ENCODE measurements at places on chromosomes 4 and X. TPM values are rescaled to one million over a fixed set of nuclear protein-coding genes. Genes with fewer than 3 reads are reported as not detected.

DNA sequence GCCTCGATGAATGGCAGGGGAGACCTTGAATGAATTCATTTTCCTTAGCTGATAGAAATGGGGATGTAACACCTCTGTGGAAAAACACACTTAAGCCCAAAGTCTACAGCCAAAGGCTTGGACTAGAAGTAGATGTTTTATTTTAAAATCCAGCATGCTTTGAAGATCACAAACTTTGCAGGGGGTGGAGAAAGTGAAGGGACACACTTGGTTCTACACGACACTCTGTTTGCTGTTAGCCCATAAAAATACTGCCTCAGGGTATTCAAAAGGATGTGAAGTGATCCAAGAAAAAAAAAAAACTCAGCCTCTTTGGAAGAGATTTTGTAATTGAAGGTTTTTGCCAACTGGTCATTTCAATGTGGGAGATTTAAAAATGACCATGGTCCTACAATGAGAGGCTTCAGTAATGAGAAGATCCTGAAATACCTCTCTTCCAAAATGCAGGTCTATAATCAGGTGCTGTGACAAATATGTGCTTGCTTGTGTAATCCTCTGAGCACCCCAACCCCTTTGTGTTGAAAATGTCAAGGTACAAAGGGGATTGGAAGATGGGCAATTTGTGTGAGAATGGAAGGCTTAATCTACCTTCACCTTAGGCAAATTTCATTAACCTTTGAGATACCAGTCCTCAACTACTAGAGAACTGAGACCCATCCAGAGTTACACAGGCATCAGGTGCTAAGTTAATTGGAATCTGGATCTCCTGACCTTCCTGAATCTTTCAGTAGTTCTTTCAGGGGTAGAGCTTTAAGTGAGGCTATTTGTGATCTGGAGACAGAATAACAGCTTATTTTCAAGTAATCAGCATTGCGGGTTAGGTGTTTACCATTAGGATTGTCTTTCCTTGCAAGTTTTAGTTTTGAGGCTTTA, 82.5 kb downstream of the HS6ST2 start:
- peaks cover 3% of the 10 kb centered on the region for H3K27me3 ChIP-seq
- H3K4me1 ChIP-seq = no peaks in the 10 kb centered on the region
- no peak overlapping the region for H3K4me3 ChIP-seq
- H3K27ac ChIP-seq = no peak overlapping the region
- H3K36me3 ChIP-seq = no peaks in the 10 kb centered on the region

DNA sequence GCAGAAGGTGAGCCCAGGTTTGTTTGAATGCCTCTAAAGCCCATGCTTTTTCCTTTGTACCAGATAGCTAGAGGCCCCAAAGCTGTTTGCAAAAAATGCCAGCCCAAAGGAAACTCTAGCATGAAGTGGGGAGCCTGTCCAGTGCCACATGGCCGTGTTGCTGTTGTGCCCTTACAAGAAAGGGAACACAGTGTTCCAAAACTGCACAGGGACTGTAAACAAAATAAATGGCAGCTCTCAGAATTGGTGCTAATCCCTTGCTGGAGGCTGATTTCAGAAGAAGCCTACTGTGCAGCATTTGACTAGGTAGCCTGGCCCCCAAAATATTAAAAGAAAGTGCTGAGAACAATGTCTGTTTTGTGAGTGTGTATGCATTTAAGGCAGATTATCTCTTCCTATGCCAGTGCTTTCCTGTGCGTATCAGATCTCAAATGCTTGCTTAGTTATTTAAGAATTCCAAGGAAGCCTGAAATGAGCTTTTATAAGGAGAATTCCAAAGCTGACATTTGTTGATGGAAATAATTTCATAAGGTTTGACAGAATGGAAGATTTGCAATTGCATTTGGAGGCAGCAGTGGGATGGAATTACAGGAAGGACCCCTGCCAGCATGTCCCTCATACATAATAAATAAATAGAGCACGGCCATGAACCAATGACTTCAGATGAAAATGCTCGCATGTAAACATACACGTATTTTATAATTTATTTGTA, 115.7 kb downstream of the IRF2 start:
- DNase-seq = no peak
- peaks cover 11% of the 10 kb centered on the region for H3K4me1 ChIP-seq
- no peaks in the 10 kb centered on the region for H3K27me3 ChIP-seq
- no peak overlapping the region for H3K27ac ChIP-seq

DNA sequence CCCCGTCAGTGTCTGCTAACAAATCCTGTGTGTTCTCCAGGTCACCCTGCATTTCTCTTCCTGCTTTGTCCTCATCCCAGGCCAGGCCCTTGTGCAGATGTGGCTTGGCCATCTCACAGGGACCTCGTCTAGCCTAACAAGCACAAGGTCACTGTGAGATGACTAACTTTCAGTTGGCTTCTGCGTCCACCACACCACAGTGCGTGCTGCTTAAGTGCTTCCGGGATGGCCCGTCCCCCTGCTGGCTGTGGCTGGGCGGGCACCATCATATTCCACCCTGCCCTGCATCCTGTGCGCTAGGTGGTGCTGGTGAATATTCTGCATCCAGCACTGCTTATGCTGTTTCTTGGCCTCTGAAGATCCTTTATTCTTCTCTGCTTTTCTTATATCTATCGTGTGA, 33.8 kb downstream of the RBBP7 start:
- no peak overlapping the region for H3K4me3 ChIP-seq
- H3K27me3 ChIP-seq = no peaks in the 10 kb centered on the region
- H3K4me1 ChIP-seq = no peaks in the 10 kb centered on the region
- peaks cover 8% of the 10 kb centered on the region for H3K36me3 ChIP-seq
- no peak for DNase-seq
- H3K27ac ChIP-seq = no peak overlapping the region

DNA sequence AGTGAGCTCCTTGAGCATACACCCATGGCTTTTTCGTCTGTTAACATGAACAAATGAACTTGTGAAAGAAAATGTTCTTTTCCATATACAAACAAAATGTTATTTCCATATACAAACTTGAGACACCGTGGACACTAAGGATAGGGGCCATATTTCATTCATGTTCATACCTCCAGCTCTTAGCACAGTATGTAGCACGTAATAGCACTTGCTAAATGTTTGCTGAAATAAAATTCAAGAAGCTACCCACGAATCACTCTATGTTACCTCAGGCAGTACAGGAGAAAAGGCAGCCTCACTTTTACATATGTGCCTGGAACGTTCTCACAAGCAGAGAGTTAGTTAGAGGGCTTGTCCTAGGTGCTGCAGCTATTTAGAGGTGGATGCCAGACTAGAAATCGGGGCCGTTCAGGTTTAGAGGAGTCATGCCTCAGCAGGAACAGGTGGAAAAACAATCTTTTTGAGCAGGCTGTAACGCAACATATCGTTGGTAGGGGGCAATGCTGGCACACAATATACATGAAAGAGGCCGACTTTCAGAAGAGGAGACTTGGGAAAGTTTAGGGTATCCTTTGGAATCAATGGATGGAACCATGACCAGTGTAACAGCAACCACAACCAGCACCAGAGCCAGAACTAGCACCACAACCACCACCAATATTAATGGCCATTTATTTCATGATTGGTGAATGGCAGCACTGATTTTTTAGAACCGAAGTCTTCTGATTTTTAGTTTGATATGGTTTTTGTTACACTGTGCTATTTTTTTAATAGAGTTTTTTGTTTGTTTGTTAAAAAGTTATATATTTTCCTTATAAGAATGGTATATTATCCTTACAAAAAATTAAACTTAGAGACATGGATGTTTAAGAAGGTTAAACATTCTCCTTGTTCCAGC, 14.8 kb upstream of the PAQR3 start:
- H3K4me1 ChIP-seq = no peaks in the 10 kb centered on the region
- H3K27me3 ChIP-seq = peaks cover 22% of the 10 kb centered on the region
- no peak overlapping the region for H3K4me3 ChIP-seq
- no peak for DNase-seq
- no peak overlapping the region for H3K27ac ChIP-seq

DNA sequence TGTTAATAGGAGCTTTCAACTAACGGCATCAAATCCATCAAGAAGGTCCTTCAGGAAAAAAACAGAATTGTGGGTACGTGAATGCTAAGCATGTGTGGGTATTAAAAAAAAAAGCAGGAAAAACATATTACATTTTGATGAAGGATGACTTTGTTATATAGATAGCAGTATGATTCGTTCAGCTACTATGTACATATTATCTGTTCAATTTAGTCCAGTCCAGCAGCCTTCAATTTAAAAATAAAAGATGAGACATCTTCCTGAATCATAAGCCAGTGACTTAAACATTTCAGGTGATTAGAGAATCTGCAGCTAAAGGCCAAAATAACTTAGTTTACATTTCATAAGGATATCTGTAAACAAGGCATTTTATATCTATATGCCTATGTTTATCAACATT, 63.4 kb downstream of the LCORL start:
- peaks cover 24% of the 10 kb centered on the region for H3K36me3 ChIP-seq
- DNase-seq = no peak

- no peaks in the 10 kb centered on the region for H3K36me3 ChIP-seq
- H3K4me1 ChIP-seq = no peaks in the 10 kb centered on the region
- H3K27ac ChIP-seq = no peak overlapping the region
- no peak overlapping the region for H3K4me3 ChIP-seq
- peaks cover 21% of the 10 kb centered on the region for H3K27me3 ChIP-seq
These were observed 6.0 kb upstream of the CENPE start for GRCh38 chr4:103204111-103204510.

- H3K4me1 ChIP-seq = peaks cover 18% of the 10 kb centered on the region
- DNase-seq = no peak
- H3K27me3 ChIP-seq = no peaks in the 10 kb centered on the region
- H3K4me3 ChIP-seq = no peak overlapping the region
- H3K36me3 ChIP-seq = no peaks in the 10 kb centered on the region
- no peak overlapping the region for H3K27ac ChIP-seq
These were observed 77.1 kb upstream of the EGFL6 start for GRCh38 chrX:13492286-13492685.

- no peak for DNase-seq
- peaks cover 20% of the 10 kb centered on the region for H3K27me3 ChIP-seq
- no peak overlapping the region for H3K4me3 ChIP-seq
These were observed 761 bp downstream of the CLRN2 start for GRCh38 chr4:17515445-17516407.

The VEGFC gene
- total RNA-seq = not detected

All from activated CD4-positive, alpha-beta memory T cell treated with anti-CD3 and anti-CD28 coated beads, Interleukin-2, amount 10 ng/mL, durations not matched to agents 7 days and 5 days (primary cell).